ENCODE measurements at places on chromosomes 7 and 10.

DNA sequence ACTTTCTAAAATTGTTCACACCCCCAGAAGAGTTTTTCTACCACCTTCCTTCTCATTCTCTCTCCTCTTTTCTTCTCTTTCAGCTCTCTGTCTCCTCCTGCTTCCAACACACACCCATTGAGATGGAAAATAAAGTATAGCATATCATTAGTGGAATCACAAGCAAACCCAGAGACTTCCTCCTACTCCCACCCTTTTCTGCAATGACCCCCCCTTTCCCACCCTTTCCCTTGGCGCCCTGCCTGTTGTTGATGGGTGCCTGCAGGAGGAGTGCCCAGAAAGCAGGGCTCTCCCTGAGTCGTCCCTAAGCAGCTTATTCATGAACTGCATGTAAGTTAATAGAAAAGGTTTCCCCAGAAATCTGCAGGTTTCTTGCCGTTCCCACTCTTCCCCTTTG lies 300.0 kb downstream of the PLXNA4 start:
- DNase-seq, result no peak

GRCh38 chr7:139657725-139658124 lies 120.1 kb downstream of the HIPK2 start:
- DNase-seq, result no peak

DNA sequence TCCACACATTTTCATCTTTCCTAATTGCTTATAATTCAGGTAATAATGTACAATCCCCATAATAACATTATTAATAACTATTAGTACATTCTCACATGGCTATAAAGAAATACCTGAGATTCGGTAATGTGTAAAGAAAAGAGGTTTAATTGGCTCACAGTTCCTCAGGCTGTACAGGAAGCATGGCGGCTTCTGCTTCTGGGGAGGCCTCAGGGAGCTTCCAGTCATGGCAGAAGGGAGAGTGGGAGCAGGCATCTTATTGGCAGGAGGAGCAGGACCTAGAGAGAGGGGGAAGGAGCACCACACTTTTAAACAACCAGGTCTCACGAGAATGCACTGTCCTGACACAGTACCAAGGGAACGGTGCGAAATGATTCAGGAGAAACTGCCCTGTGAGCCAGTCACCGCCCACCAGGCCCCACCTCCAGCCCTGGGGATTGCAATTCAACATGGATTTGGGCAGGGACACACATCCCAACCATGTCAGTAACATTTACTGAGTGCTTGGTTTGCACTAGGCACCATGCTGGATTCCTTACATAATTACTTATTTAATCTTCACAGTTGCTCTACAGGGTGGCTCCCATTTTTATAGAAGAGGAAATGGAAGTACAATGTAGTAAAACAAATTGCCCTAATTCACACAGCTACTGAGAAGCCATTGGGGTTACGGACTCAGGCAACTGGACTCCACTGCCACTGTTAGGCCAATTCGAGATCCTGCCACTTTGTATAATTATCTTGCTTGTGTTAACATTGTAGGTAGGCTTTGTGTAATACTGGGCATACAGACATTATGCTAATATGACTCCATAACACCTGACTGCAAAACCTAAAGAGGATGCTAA lies 8.7 kb upstream of the ESYT2 start:
- no peak for DNase-seq

- DNase-seq, result no peak
Observed at GRCh38 chr7:123598657-123599056, 3.0 kb upstream of the ASB15 start.

GRCh38 chr10:100368721-100369120 lies 21.7 kb downstream of the SCD start:
- no peak for DNase-seq

GRCh38 chr7:66460921-66461361 lies 167.7 kb upstream of the KCTD7 start:
- DNase-seq, result no peak

DNA sequence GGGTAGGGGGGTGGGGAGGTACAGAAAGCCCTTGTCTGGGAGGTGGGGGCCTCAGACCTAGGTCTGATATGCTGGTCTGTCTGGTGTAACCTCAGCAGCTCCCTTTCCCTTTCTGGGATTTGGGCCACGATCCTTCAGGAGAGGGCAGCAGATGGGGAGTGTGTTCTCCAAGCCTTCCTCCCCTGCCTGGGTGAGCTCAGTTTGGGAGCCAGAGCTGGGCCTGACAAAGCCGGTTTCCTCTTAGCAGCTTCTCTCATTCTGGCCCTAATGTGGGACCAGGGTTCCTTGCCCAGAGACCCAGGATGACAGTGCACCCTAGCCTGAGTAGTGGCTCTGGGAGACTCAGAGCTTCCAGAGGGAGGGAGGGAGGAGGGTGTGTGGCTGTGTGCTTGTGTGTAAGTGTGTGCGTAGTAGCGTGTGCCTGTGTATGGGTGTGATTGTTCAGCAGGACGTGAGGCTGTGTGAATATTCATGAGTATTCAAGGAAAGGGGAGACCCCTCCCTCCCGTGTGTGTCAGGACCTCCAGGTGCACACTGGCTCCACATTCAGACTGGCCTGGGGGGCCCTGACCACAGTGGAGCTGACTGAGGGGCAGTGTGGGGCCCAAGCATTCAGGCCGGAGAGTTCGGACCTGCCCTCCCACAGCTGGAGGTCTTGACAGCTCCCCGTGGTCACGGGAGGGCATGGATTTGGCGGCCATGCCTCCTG lies 96.5 kb downstream of the ZMIZ1 start:
- no peak for DNase-seq

DNA sequence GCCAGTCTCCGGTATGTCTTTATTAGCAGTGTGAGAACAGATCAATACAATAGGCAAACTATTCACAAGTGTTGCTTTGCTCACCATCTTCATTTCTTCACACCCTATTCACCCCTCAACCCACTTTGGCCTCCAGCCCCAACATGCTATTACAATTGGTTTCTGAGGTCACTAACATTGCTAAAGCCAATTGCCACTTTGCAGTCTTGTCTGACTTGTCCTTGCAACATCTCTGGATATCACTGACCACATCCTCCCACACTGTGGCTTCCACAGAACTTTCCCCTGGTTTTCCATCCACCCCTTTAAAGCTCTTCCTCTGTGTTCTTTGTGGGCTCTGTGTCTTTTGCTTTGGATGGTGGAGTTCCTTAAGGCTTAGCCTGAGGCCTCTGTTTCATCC lies 5.2 kb upstream of the APBB1IP start:
- DNase-seq, result no peak

DNA sequence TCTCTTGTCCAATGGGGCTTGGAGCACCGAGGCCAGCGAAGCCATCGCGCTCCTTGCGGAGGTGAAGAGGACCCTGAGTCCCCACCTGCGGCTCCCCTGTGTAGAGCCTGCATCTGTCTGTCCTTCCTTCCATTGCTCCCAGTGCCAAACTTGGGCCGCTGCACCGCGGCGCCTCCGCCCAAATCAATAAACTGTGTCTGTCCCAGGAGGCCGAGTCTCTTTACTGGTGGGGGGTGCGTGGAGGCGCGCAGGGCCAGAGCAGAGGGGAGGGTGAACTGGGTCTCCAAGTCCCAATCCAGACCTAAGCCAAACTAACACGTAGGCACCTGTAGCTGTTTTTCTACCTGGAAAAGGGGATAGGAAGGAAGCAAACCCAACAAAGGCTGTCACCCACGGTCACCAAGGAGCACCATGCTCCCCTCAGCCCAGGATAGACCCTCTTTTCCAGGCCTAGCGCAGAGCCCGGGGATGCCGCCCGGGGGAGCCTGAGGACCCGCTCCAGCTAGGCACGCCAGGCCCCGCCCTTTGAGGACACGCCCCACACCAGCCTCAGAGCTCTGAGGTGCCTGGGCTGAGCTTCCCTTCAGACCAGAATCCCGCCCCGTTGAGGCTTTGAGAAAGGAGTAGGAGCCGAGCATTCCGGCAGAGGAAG lies 1.2 kb upstream of the CHAT start:
- no peak for DNase-seq

DNA sequence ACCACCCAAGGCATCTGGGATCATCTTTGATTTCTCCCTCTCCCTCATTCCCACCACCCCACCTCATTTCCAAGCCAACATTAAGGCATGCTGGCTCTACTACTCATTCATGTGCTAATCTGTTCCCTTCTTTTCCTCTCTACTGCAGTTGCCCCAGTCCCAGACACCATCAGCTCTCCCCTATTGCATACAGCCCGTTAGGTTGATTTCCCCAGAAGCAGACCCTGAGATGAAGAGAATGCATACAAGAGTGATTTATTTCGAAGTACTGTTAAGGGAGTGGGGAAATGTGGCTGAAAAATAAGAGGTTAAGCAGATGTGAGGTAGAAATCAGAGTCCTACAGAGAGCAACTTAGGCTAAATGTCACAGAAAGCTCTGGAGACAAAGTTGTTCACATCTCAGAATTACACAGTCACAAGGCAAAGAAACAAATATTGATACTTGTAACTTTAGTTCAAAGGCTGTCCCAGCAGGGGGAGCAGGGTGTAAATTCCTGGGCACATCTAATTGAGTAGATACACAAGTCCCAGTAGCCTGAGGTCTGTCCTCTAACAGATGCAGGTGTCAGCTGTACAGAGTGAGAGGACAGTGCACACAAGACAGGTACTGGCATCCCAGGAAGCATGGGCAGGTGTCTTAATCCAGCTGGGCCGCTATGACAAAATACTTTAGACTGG lies 20.9 kb downstream of the AKR1D1 start:
- DNase-seq, result no peak

GRCh38 chr10:43944381-43945093 lies 295.9 kb upstream of the ZNF32 start:
- no peak for DNase-seq

GRCh38 chr10:33880291-33880690 lies 545.8 kb upstream of the NRP1 start:
- DNase-seq, result no peak

GRCh38 chr10:120841522-120842189 lies 9.5 kb upstream of the WDR11 start:
- no peak for DNase-seq

DNA sequence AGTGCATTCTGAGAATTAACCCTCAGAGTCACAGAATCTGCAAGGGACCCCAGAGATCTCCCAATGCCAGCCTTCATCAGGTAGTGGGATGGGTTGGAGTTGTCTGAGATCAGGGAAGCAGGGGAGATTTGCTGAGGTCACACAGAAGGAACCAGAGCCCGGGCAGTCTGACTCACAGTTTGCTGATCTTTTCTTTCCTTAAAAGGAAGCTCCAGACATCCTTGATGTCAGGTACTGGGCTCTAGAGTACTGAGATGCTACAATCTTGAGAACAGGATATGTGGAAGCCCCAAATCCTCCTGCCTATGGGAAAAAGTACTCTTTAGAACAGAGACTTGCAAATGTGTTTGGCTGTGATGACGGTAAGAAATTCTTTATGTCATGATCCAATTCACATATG lies 706 bp downstream of the TBATA start:
- DNase-seq, result no peak

DNA sequence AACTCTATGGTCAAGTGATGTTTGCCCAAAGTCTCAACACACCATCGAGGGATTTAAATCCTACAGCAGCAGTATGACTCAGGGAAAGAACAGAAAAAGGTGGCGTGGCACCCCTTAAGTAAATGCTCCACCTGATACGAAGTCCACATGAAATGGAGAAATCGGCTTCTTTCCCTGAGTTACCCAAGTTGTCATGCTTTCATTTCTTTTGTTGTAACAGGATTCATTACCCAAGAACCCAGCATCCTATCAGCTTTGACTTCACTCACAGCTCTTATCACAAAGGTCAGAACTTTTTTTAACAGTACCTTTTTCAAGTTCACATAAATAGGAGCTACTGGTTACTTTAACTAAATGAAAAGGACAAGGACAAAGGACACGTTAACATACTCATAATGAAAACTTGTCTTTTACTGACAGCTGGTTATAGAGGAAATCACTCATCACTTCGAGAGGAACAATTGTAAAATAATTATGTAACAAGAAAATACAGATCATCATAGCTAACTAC lies 219.8 kb upstream of the FRMD4A start:
- no peak for DNase-seq

- DNase-seq, result no peak
Observed at GRCh38 chr7:132364226-132364625, 212.0 kb downstream of the PLXNA4 start.

- DNase-seq, result no peak
Observed at GRCh38 chr10:14372606-14373005, 41.9 kb upstream of the FRMD4A start.

- DNase-seq, result peak; percentile 35
Observed at GRCh38 chr10:17527514-17528146, 73.2 kb upstream of the ST8SIA6 start.

GRCh38 chr10:69549959-69550358 lies 23.3 kb downstream of the NEUROG3 start:
- DNase-seq, result no peak

- DNase-seq, result no peak
Observed at GRCh38 chr10:28975891-28976531, 298.7 kb downstream of the BAMBI start.

GRCh38 chr7:147400925-147401324 lies 1189.6 kb upstream of the C7orf33 start:
- no peak for DNase-seq

- DNase-seq, result no peak
Observed at GRCh38 chr7:462173-463103, 57.2 kb downstream of the PDGFA start.

DNA sequence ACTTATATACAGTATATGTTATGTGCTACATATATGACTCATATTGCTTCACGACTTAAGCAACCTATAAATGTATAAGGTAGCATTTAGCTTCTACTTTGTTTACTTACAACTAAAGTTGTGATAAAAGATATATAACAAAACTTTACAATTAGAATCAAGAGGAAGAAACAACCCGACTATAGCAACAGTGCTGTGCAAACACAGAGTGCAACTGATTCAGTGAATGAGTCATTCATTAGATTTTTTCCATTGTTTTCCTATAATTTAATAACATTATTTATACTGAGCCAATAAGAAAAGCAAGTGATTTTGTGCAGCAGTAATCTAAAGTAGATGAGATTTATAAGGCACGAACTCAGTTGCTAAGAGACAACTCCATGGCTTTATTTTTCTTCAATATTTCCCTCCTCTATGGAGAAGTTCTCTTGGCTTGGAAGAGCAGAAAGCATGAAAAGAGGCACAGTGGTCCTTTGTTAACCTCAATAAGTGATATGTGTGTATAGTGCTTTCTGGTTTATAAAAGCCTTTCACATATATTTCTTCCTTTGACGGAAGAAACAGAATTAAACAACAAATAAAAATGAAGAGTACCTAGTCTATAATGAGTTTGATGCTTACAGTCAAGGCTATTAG lies 19.8 kb downstream of the CEP41 start:
- no peak for DNase-seq

- DNase-seq, result no peak
Observed at GRCh38 chr7:2826771-2827170, 17.3 kb downstream of the GNA12 start.

DNA sequence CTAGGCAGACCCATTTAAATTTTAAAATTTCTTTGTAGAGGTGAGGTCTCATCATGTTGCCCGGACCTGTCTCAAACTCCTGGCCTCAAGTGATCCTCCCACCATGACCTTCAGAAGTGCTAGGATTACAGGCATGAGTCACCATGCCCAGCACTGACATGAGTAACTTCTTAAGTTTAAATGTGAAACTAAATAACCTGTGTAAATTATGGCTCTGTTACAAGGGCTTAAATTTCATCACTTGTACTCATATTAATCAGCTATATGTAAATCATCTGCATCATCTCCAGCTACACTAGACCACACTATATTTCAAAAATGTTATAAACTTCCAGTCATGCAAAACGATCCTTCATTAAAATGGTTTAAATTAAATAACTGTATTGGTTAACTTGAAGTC lies 56.1 kb downstream of the ATAD1 start:
- no peak for DNase-seq

GRCh38 chr10:71863203-71863602 lies 12.2 kb upstream of the PSAP start:
- no peak for DNase-seq

Data from HS-5 (cell line).